Smooth muscle cell of trachea (primary cell): ENCODE measurements at places on chromosomes 1 and 21. TPM values are rescaled to one million over a fixed set of nuclear protein-coding genes. Genes with fewer than 3 reads are reported as not detected.

Gene TAS1R1
- under 0.01 TPM in 1 of 2 replicates, not detected in the other for total RNA-seq

Gene FAM229A
- total RNA-seq: 1.6 and 2.3 TPM in 2 replicates

Gene PRAMEF14
- total RNA-seq: not detected in 2 replicates

Gene VAV3
- total RNA-seq: under 0.01 and 0.17 TPM in 2 replicates

Gene KCNK1
- total RNA-seq: 4.0 and 7.4 TPM in 2 replicates

Gene PTPN7
- total RNA-seq: not detected in 2 replicates

Gene IL20
- not detected in 2 replicates for total RNA-seq

Gene LMOD1
- total RNA-seq: 7.7 and 22.2 TPM in 2 replicates

Gene ZSWIM5
- 1.3 and 2.8 TPM in 2 replicates for total RNA-seq

Gene SLAMF6
- total RNA-seq: not detected in 2 replicates

Gene PTPN22
- total RNA-seq: 1.2 and 1.3 TPM in 2 replicates

Gene DNAJC11
- 31.1 and 44.5 TPM in 2 replicates for total RNA-seq

Gene NTPCR
- total RNA-seq: 23.4 and 29.1 TPM in 2 replicates

Gene PPP1R12B
- total RNA-seq: 19.2 and 22.3 TPM in 2 replicates

Gene PDZK1
- 1.3 TPM in 1 of 2 replicates, not detected in the other for total RNA-seq
